ENCODE measurements at places on chromosomes 3 and 15. TPM values are rescaled to one million over a fixed set of nuclear protein-coding genes. Genes with fewer than 3 reads are reported as not detected.

- no peaks in the 10 kb centered on the region for H3K4me1 ChIP-seq
- H3K27ac ChIP-seq: peak overlapping the region; percentile 72
- no peaks in the 10 kb centered on the region for H3K27me3 ChIP-seq
- H3K36me3 ChIP-seq: no peaks in the 10 kb centered on the region
- H3K4me3 ChIP-seq: no peak overlapping the region
Measured at GRCh38 chr15:75090388-75090734, 67.0 kb downstream of the PPCDC start.

- peak within 1 kb of the TSS; percentile 86 for H3K27ac ChIP-seq
- peak; percentile 94 for DNase-seq
- no peaks in the 10 kb centered on the region for H3K36me3 ChIP-seq
- no peaks in the 10 kb centered on the region for H3K27me3 ChIP-seq
- H3K4me1 ChIP-seq: peaks cover 21% of the 10 kb centered on the region
Measured at GRCh38 chr3:141368062-141368924, at the start of gene ZBTB38. Gene ZBTB38 (plus strand): TSS chr3:141368504. CDS start chr3:141442389, 73,885 bp downstream.

- H3K4me3 ChIP-seq: peak overlapping the region; percentile 62
- no peaks in the 10 kb centered on the region for H3K36me3 ChIP-seq
- DNase-seq: no peak
- H3K27ac ChIP-seq: no peak overlapping the region
Measured at GRCh38 chr3:125211523-125212090, 941 bp downstream of the SLC12A8 start.

NUSAP1 gene
- 2.1 TPM for total RNA-seq

DNA sequence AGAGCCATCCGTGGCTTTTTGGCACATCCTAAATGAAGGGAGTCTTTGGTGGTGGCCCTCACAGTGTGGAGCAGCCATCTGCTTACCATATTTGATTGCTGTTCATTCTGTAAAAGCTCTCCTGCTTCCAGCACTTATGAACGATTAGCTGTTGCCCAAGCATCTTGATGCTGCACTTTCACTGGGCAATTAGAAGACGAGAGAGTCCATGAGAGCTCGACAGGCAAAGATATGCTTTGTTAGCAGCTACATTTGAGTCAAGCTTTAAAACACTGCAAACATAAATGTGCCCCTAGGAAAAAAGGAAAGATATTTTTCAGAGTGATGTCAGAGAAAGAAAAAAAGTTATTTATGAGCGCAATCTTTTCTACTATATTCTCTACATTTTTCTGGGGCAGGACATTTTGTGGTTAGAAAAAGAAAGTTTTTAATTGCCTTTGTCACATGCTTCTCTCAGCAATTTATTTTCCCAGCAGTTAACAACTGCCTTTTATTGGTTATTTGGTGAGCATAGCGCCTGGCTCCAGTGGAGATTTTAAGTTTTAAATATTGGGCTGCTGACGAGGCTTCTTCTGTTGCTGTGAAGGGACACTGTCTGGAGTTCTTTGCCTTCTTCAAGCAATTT lies 468.4 kb downstream of the C3orf38 start:
- no peaks in the 10 kb centered on the region for H3K27me3 ChIP-seq
- no peak for DNase-seq
- no peak overlapping the region for H3K4me3 ChIP-seq
- H3K27ac ChIP-seq: no peak overlapping the region
- no peaks in the 10 kb centered on the region for H3K4me1 ChIP-seq
- H3K36me3 ChIP-seq: no peaks in the 10 kb centered on the region

DNA sequence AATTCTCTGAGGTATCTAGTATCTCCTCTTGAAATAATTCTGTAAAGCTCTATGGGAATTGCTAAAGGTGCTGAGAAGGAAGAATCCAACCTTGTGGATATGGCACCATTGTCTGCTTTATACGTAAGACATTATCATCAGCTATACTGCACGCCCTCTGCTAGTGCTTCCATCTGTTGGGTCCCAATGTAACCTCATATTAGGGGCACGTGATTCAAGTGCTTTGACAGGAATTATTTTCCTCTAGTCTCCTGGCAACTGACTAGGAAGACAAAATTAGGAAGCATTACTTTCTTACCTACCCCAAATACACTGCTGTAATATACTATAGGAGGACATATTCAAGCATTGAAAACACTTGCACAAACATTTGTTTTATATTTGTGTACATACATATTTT lies 24.0 kb downstream of the COPS2 start:
- peaks cover 6% of the 10 kb centered on the region for H3K36me3 ChIP-seq
- no peaks in the 10 kb centered on the region for H3K4me1 ChIP-seq
- H3K27me3 ChIP-seq: no peaks in the 10 kb centered on the region
- no peak overlapping the region for H3K4me3 ChIP-seq
- DNase-seq: no peak
- no peak overlapping the region for H3K27ac ChIP-seq

BNC1 gene
- 0.10 TPM for total RNA-seq

ZNF774 gene
- total RNA-seq: 13.9 TPM

- no peaks in the 10 kb centered on the region for H3K27me3 ChIP-seq
- peaks cover 13% of the 10 kb centered on the region for H3K4me1 ChIP-seq
- no peak for DNase-seq
- no peak overlapping the region for H3K4me3 ChIP-seq
Measured at GRCh38 chr3:14154276-14154675, 24.1 kb downstream of the XPC start.

GRCh38 chr3:74343391-74343790 lies 271.1 kb downstream of the CNTN3 start:
- no peaks in the 10 kb centered on the region for H3K27me3 ChIP-seq
- H3K4me3 ChIP-seq: no peak overlapping the region

GRCh38 chr15:77641999-77642398 lies 9.3 kb upstream of the LINGO1 start:
- H3K27ac ChIP-seq: no peak overlapping the region
- H3K4me3 ChIP-seq: no peak overlapping the region
- H3K27me3 ChIP-seq: peaks cover 2% of the 10 kb centered on the region
- H3K4me1 ChIP-seq: no peaks in the 10 kb centered on the region

GRCh38 chr15:78195735-78196201 lies 38.6 kb downstream of the ACSBG1 start:
- H3K4me3 ChIP-seq: no peak overlapping the region
- DNase-seq: peak; percentile 56
- H3K27me3 ChIP-seq: no peaks in the 10 kb centered on the region
- no peaks in the 10 kb centered on the region for H3K4me1 ChIP-seq

DNA sequence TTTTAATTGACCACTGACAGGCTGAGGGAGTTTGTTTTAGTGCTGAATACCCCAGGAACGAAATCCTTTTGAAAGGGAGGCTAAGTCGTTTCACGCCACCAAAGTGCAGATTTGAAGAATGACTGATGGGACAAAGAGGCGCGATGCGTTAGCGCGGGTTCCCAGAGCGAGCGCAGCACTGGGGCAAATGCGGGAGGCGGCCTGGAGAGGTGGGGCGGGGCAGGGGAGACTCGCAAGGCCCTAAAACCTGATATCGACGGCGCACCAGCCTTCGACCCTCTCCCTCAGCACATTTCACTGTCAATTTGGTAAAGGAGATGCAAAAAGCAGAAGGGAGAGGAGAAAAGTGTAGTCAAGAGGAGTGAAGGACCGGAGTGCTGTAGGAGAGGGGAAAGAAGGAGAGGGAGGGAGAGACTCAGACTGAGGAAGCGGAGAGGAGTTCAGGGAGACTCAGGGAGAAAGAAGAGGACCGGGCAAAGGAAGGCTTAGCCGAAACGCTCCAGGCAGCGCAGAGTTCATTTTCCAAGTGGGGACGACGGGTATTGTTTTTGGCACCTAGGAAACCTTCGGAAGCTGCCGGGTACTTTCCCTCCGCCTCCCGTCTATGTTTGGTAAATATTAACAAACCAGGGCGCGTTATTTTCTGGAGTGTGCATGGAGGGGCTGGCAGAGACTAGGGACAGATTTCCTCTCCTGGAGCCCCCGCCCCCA lies 3.8 kb upstream of the FOXB1 start:
- H3K27me3 ChIP-seq: peaks cover 99% of the 10 kb centered on the region
- H3K4me3 ChIP-seq: no peak overlapping the region
- peaks cover 20% of the 10 kb centered on the region for H3K4me1 ChIP-seq
- DNase-seq: no peak
- H3K36me3 ChIP-seq: no peaks in the 10 kb centered on the region

GRCh38 chr3:49294343-49294742 lies 17.3 kb upstream of the C3orf62 start:
- H3K27ac ChIP-seq: peak overlapping the region; percentile 55
- no peaks in the 10 kb centered on the region for H3K27me3 ChIP-seq
- peaks cover 34% of the 10 kb centered on the region for H3K4me1 ChIP-seq
- peaks cover 87% of the 10 kb centered on the region for H3K36me3 ChIP-seq
- DNase-seq: no peak

- no peak overlapping the region for H3K4me3 ChIP-seq
- no peaks in the 10 kb centered on the region for H3K27me3 ChIP-seq
- H3K27ac ChIP-seq: peak overlapping the region; percentile 28
- peaks cover 12% of the 10 kb centered on the region for H3K4me1 ChIP-seq
Measured at GRCh38 chr3:71564361-71564760, 19.2 kb downstream of the FOXP1 start.

GOLGA6L4 gene
- total RNA-seq: 0.58 TPM

SERPINI2 gene
- not detected for total RNA-seq

NPAP1 gene
- total RNA-seq: not detected

MUC20 gene
- total RNA-seq: 1.4 TPM

- no peaks in the 10 kb centered on the region for H3K27me3 ChIP-seq
- no peak overlapping the region for H3K4me3 ChIP-seq
- H3K27ac ChIP-seq: no peak overlapping the region
- H3K4me1 ChIP-seq: no peaks in the 10 kb centered on the region
- no peak for DNase-seq
Measured at GRCh38 chr3:76789237-76789636, 250.7 kb upstream of the ROBO2 start.

- H3K4me3 ChIP-seq: peak overlapping the region; percentile 17
- H3K36me3 ChIP-seq: peaks cover 18% of the 10 kb centered on the region
Measured at GRCh38 chr15:45660231-45660979, 25.6 kb downstream of the SQOR start.

DNA sequence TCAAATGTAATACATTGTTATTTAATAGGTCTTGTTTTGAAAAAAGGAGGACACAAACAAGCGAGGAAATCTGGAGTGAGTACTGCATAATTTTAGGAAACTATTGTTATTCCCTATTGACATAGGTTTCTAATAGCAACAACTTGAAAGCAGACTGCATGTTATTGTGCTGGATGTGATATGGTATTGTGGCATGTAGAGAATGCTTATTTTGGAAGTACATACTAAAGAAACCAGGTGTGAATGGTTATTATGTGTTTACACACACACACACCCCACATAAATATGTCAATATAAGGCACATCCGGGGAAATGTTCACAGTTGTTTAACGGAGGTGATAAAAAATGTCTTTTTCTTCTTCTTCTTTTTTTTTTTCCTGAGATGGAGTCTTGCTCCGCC lies 5.9 kb upstream of the MORF4L1 start:
- H3K27me3 ChIP-seq: no peaks in the 10 kb centered on the region
- no peaks in the 10 kb centered on the region for H3K36me3 ChIP-seq
- no peak overlapping the region for H3K27ac ChIP-seq
- H3K4me3 ChIP-seq: no peak overlapping the region
- DNase-seq: no peak

HOMER2 gene
- 119 TPM for total RNA-seq

GUCA1C gene
- total RNA-seq: not detected

DNA sequence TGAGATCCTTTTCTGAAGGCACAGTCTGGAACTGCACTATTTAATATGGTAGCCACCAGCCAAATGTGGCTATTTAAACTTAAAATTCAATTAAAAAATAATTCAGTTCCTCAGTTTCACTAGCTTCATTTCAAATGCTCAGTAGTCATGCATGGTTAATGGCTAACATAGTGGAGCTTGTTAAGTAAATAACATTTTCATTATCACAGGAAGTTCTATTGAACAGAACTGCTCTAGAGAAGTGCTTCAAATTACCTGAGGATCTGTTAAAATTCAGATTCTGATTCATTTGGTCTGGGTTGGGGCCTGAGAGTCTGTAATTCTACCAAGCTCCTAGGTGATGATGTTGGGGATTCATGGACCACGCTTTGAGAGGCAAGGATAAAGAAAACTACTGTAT lies 109.6 kb upstream of the THRB start:
- H3K27me3 ChIP-seq: no peaks in the 10 kb centered on the region
- no peaks in the 10 kb centered on the region for H3K4me1 ChIP-seq
- no peak overlapping the region for H3K27ac ChIP-seq
- H3K36me3 ChIP-seq: no peaks in the 10 kb centered on the region

All from psoas muscle (tissue), 8 donors.